Stimulated activated CD4-positive, alpha-beta T cell treated with anti-CD3 and anti-CD28 coated beads, Interleukin-12 subunit alpha, Interleukin-12 subunit beta, amount 100 ng/mL, for 48 hours (primary cell): ENCODE measurements at places on chromosomes 2 and 18.

DNA sequence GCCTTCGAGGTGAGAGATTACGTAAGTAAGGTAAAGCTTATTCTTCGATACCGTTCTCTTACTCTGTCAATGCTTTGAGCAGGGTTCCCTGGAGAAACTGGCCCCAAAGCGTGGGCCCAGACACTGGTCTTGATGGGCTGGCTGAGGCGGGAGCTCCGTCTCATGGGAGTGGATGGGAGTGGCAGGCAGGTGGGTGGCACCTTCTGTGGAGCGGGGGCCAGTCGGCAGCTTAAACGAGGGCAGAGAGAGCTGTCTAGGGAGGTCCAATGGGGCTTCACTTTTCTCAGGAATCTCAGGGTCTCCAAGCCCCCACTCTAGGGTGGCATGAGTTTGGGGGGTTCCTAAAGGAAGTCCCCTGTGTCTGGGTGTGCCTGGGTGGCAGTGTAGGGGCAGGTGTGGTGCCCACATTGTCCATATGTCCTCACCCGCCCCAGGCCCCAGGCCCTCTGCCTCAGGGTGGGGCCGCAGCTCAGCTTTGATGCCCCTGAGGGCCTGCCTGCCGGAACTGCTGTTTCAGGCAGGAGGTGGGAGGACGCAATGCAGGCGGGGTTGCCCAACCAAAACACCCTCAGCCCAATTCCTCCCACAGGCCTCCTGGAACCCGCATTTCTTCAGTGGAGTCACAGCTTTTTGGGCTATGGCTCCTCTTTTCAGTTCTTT lies 32.5 kb upstream of the FOSL2 start:
- DNase-seq = no peak

- DNase-seq = no peak
These were observed 48.3 kb upstream of the CAVIN2 start for GRCh38 chr2:191895195-191895594.

- DNase-seq = no peak
These were observed 90.9 kb upstream of the UBXN4 start for GRCh38 chr2:135650721-135651120.

- no peak for DNase-seq
These were observed 114.1 kb downstream of the NDUFA10 start for GRCh38 chr2:239910851-239911640.

DNA sequence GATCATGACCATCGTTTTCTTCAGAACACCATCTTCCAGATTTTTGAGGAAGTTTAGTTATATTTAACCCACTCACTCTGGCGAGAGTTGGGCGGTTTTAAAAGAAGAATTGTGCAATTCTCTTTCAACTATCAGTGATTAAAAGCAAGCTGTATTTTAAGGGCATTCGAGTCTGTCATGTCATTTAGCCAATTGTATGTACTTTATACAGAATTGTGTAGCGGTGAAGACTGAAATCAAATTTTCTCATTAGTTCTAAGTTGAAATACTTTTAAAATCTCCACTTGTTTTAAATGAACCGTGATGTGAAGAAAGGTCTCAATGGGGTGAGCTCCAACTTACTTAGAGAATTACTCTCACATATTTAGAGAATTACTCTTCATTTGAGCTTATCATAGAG lies 214.6 kb upstream of the DTNA start:
- DNase-seq = no peak

DNA sequence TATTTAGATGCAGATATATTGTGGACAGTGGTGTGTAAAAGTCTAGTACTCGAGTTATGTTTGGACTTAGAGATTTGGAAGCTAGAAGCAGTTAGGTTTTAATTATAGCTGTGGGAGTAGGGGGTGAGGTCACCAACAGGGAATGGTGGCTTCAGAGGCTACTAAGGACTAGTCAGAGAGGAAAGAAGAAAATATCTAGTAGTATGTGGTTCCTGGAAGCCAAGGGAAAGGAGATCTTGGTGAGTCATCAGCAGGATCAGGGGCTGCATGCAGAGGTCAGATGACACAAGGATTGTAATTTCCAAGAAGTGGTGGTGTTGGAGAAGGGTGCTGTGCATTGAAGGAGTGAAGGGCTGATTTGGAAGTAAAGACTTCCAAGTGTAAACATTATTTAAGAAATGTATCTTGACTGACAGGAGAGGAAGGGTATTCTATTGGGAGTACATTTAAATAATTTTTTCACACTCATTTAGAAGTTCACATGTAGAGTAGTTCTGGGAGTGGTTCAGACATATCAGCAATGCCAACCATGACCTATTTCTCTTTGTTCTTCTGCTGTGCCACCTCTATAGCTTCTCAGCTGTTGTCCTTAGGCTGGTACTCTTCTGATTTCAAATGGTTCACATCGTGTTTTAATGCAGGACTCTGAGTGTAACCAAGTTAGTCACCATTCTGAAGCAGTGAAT lies 59.1 kb downstream of the ACSL3 start:
- no peak for DNase-seq

DNA sequence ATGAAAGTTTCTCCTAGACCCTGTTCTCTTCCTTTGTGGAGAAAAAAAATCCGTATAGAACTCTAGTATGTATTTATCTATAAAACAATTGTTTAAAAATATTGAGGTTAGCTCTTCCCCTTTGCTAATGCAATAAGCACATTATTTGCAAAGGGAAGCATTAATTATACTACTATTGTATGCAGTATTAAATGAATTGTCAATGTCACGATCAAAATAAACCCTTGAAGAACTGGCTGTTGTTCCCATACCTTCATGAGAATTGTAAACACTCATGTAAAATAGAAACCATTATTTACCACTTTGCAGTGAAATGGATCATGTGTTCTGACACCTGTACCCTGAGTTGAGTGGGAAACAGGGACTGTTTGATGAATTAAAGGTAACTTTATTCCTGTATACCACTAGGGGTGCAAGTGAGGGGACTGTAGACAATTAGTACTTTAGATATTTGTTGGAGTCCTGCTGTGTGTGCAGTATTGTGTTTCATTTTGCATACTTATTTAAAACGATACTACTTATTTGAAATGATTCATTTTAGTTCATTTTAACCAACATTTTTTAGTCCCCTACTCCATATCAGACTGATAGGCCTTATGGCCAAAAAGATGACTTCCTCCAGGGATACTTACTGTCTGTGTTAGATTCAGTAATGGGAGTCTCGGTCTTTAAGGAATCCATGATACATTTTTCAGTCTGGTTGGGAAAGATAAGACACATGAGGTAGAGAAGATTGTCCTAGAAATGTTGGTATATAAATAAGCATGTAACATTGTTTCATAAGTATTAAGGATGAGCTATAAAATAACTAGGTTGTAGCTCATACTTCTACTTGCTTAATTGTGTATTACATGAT lies 7.9 kb downstream of the PKP4 start:
- DNase-seq = peak; percentile 12

DNA sequence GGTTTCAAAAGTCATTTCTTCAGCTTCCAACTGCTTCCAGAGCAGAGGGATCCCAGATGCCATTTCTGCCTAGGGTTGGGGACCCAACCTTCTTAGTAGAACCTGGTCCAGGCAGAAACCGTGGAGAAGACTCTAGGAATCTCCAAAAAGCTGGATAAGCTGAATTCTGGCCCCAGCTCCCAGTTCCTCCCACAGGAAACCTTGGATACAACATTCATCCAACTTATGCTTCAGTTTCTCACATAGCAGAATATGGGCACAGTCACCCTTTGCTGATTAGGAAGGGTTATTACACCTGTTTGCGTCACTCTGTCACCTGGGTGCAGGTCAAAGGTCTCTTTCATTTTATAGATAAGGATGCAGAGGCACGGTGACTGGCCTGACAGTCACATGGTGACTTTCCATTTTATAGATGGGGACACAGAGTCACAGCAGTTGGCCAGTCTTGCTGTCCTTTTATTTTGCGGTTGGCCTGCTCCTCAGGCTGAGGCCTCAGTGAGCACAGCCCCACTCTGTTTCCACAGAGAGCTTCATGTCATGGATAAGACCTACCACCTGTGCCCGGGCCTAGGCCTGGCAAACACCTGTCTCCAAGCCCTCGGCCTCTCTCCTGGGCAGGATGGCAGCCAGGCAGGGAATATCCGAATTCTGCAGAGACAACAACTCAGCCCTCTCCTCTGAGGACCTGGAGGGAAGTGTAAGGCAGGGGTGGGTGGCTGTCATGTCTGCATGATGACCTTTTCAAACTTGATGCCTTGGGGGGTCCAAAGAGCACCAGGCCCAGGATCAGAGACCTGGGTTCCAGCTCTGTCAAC lies 148.8 kb downstream of the SMAD7 start:
- DNase-seq = no peak

- no peak for DNase-seq
These were observed 247.4 kb downstream of the FBXO15 start for GRCh38 chr18:73900106-73900835.

DNA sequence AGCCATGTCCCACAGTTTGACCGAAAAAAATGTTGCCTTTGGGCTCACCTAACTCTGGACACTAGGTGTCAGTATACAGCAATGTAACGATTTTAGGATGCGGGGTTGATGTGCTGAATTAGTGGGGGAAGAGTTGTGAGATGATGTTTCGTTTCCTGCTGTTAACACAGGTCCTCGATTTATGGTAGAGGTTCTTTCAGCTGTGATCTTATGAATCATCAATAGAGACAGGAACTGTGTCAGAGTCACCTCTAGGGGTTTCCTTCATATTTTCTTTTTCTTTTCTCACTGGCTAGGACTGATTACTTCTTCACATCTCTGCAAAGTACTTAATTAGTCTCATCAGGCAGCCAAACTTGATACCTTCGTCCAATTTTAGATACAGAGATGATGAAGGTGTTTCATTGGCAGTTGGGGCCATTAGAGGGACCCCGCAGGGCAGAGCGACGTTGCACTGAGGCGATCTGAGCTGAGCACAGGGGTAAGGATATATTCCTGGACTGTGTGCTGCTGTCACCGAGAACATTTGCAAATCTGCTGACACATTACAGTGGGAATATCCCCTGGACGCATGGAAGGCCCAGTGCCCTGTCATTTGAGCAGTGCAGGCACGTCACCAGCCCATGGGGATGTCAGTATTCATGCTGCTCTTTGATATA lies 10.2 kb upstream of the MMADHC start:
- DNase-seq = peak; percentile 7

DNA sequence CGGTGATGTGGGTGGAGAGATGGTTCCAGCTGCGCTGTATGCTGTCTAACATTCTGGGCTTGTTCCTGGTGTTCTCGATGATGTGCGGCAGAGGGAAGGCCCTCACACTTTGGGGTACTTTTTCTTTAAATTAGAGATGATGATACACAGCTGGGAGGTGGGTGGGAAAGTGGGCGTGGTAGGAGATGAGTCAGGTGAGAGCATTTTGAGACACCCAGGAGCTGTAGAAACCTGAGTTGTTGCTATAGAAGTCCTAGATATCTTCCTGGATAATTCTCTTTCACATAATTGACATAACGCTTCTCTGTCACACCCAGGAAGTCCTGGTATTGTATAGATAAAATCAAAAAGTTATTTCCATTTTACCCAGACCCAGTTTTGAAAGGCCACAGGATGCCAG lies 103.8 kb upstream of the ALKAL2 start:
- DNase-seq = no peak

GRCh38 chr18:155688-156087 lies 2.7 kb upstream of the USP14 start:
- DNase-seq = no peak

DNA sequence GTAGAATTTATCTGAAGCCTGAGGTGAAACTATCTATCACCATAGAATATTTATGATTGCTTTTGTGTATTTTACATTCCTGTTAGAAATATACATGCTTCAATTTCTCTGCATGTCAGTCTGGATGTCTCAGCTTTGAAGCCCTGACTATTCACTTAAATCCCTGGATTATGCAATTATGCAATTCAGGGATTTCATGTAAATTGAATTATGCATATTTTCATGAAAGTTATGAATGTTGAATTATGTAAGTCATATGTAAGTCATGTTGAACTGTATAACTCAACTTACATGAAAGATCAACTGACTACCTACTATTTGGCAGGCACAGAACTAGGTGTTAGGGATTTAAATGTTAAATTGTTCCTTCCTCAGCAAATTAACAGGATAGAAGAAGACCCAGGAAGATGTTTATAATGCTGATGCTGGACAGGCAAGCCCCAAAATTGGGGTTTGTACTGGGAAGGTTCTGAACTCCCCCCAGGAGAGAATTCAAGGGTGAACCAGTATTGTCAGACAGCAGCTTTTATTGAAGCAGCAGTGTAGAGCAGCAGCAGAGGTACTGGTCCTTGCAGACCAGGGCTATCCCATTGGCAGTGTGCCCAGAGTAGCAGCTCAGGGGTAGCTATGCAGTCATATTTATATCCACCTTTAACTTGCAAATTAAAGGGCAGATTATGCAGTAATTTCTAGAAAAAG lies 236.5 kb downstream of the ZNF804A start:
- DNase-seq = no peak

DNA sequence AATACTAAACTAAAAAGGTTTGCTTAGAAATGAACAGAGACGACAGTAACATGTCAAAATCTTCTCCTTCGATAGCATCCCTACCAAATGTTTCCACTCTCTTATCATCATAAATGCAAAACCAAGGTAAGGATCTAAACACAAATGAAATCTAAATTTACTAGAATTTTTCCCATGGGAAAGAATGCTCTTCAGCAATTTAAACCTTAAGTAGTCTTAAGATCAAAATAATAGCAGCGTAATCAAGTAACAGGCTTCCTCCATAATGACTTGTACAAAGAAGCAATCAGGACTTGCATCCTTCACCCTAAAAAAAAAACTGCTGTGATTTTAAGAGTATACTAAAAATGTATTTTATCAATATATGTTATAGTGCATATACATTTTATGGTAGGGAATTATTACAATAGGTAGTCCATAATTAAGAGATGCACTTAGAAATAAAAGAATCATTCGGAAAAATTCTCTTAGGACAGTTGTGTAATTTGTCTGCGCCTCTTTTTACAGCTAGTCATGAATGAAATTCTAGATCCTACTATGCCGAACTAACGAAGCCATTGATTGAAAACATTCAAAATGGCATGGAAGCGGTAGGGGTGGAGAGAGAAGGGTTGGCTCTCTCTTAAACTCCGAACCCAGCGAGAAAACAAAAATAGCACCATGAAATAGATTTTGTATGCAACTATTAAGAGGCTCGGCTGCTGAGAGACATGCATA lies 1.3 kb downstream of the PGAP1 start:
- no peak for DNase-seq

- no peak for DNase-seq
These were observed 40.3 kb downstream of the PLA2R1 start for GRCh38 chr2:160022162-160022561.

DNA sequence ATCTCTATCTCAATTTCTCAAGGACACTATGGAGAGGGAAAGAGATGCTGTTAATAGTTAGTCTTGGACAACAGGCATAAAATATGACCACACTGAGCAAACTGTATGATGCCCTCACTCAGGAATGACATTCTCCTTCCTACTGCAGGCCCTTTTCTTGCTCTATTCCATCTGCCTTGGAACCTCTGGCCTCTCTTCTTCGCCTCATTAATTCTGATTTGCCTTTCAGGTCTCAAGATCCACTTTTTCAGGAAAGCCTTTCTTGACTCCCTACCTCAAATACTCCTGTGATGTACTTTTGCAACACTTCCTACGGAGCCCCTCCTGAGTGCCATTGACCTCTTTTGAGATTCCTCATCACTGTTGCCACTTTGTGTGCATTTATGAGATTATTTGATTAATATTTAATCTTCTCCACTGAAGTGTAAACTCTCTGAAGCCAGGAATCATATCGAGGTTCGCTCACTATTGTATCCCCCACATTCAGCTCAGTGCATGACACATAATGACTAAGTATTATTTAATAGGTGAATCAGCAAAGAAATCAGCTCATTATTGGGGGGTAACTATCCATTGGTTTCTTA lies 21.3 kb upstream of the SPP2 start:
- DNase-seq = no peak

GRCh38 chr18:23718731-23719130 lies 29.5 kb downstream of the LAMA3 start:
- DNase-seq = no peak

GRCh38 chr2:203584784-203585183 lies 49.7 kb upstream of the RAPH1 start:
- DNase-seq = no peak
